A673 (cell line): ENCODE measurements at places on chromosomes 12 and 14.
A peak's percentile ranks its signal among the peaks of the same experiment; 100 is the strongest.

DNA sequence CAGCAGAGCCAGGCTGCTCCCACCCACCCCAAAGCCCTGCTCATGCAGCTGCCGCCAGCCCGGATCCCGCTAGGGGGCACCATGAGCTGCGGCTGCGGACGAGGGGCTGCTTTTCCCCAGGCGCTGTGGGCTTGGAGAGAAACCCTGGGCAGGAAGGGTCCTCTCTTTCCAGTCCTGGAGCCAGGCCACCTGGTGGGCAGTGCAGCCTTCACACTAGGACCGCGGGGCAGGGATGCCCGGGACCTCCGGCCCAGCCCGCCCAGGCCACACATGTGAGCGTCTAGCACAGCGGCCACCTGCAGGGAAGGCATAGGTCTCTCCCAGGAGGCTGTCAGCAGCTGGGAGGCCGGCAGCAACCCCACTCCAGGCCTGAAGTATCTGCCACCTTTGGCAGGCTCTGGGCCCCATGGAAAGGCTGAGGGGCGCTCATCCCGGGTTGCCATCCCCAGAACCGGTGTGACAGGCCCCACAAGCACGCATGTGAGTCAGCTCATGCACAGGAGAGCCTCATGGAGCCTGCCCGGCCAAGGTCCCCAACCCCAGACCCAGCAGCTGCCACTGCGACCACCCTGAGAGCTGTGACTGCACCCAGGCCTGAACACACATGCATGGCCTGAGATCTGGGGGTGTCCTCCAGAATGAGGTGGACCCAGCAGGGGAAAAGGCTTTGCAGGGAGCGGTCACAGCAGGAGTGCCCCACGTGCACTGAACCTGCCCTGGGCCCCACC lies 280.0 kb upstream of the RTL1 start:
- peak; percentile 11 for DNase-seq

DNA sequence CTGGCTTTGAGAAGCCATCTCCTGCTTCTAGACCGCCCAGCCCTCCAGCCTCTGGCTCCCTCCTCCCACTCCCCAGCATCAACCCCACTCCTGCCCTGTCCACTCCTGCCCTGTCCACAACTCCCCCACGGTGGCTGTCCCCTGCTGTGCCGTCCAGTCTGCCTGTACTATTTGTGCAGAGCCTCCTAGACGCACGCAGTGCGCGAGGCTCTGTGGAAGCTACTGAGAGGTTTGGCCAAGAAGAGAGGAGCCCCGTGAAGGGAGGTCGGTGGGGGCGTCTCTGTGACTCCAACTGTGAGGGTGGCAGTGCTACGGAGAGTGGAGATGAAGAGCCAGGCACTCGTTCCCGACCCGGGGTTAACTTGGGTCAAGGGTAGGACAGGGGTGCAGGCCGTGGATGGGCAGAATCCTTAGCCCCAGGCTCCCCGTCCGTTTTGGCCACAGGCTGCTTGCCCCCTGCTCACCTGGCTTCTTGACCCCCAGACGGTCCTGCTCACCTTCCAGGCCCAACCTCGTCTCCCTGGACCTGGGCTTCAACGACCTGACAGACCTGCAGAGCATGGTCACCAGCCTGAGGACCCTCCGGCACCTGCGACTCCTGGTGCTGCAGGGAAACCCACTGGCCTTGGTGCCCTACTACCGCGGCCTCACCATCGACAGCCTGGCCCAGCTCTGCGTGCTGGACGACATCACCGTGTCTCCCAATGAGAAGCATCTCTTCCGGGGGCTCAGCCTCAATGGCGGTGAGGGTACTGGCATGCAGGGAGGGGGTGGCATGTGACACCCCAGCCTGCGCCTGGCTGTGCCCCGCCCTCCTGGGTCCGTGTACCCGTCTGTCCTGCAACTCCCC lies 6.9 kb downstream of the LRRC43 start:
- no peak for DNase-seq

DNA sequence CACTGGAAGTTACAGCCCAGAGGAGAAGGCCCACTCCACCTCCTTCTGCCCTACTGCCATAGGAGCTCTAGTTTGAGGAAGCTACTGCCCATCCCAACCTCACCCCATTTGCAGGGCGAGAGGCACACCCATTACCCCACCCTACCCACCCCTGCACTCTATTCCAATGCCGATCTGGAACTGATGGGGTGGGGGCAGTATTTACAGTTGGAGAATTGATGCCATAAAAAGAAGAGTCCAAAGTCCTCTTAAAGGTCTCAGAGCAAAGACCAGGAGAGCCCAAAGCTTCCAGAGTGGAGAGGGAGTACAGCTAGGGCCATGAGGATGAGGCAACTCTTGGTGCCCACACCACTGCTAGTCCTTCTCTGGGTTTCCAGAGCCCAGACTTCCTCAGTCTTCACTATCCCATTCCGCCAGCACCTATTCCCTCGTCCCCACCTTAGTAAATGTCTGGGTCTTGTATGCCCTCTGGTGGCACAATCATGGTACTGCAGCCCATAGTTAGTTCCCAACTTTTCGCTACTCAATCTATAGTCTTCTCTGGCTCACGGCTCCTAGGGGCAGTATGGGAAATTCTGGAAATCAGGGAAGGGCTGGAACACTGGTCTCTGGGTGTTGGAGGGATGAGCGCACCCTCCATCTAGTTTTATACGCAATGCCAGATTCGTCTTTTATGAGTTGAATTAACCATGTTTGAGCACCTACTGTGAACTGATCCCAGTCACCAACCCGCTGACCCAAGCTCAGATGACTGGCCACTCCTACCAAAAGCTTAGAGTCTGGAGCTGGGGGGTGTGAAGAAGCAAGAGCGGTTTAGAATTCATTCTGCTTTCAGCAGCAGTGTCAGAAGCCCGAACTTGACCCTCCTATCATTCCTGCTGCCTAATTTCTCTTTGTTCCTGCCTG lies 6.9 kb upstream of the ADCY6 start:
- peak; percentile 84 for DNase-seq

- DNase-seq, result no peak
Measured at GRCh38 chr14:104792945-104793702, 2.4 kb downstream of the AKT1 start.

DNA sequence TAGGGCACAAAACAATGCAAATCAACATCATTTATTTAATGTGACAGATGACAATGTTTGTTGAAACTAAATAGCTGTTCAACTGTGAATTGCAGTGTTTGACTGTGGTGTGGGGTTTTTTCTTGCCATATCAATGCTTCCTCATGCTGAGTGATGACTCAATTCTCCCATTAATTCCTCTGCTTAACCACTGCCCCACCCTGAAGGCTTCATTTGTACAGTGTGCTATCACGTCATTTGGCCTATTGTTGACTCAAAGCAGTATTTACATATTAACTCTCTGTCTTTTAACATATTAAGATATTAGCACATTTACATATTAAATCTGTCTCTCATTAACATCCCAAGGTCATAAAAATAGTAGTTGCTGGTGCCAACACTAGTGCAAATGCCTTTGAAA lies 164.8 kb upstream of the NRXN3 start:
- peak; percentile 53 for DNase-seq

GRCh38 chr14:33733310-33733709 lies 217.6 kb downstream of the EGLN3 start:
- no peak for DNase-seq

DNA sequence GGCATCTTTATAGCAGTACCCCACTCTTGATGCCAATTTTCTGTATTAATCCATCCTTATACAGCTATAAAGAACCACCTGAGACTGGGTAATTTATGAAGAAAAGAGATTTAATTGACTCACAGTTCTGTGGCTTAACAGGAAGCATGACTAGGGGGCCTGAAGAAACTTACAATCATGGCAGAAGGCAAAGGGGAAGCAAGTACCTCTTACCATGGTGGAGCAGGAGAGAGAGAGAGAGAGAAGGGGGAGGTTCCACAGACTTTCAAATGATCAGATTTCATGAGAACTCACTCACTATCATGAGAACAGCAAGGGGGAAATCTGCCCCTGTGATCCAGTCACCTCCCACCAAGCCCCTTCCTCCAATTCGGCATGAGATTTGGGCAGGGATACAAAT lies 84.4 kb downstream of the SLC24A4 start:
- DNase-seq, result no peak

- no peak for DNase-seq
Measured at GRCh38 chr12:105915997-105916759, 222.6 kb downstream of the NUAK1 start.

DNA sequence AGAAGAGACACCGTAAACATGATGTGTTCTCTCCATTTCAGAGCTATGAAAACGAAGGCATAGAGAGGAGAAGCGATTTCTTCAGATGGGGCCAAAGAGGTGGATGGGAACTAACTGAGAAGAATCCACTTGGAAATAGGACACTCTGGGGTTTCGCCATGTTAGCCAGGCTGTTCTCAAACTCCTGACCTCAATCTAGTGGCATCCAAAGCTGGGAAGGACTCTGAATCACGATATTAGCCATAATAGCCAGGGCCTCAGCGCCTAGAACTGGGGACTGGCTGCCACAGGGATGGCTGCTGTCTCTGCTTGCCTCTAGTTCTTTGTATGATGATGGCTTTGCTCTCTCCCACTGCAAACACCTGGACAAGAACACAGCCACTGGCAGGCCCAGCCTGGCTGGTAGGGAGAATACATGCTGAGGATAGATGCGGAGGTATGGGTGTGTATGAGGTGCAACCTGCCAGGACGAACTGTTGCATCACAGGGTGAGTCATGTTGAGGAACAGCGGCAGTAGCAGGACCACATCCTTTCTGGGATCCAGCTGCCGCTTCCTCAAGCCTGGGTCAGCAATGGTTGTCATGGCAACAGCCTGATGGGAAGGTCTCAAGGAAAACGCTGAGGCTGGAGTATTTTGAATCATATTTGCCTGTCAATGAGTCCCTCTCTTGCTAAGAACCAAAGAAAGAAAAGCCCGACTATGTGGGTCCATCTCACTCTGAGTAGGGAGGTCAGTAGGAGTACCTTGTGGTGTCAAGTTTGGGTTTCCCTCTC lies 31.1 kb downstream of the CCDC177 start:
- no peak for DNase-seq

- DNase-seq, result no peak
Measured at GRCh38 chr12:122584177-122584863, 57.3 kb downstream of the KNTC1 start.

DNA sequence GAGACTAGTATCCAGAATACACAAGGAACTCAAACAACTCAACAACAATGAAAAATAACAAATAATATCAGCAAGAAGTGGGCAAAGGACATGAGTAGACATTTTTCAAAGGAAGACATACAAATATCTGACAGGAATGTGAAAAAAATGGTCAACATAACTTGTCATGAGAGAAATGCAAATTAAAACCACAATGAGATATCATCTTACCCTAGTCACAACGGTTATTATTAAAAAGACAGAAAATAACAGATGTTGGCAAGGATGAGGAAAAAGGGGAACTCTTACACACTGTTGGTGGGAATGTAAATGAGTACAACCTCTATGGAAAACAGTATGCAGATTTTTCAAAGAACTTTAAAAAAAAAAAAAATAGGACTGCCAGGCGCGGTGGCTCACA lies 20.4 kb downstream of the VWF start:
- DNase-seq, result no peak

GRCh38 chr14:58100735-58101368 lies 51.2 kb downstream of the ARMH4 start:
- DNase-seq, result no peak

- peak; percentile 70 for DNase-seq
Measured at GRCh38 chr12:106226884-106227640, 20.8 kb downstream of the CKAP4 start.

- DNase-seq, result no peak
Measured at GRCh38 chr14:32512348-32512747, 183.2 kb downstream of the AKAP6 start.

DNA sequence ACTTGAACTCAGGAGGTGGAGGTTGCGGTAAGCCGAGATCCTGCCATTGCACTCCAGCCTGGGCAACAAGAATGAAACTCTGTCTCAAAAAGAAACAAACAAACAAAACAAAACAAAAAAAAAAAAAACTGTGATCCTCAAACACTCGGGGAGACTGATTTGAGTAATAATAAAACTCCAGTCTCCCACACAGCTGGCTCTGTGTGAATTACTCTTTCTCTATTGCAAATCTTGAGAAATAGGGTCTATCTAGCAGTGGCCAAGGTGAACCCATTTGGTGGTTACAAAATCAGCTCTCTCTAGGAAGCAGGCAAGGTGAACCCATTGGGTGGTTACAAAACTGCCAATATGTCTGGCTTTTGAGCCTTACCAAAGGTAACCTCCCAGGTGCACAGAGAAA lies 6.0 kb upstream of the ACOT6 start:
- no peak for DNase-seq

GRCh38 chr14:35963209-35963608 lies 137.1 kb downstream of the BRMS1L start:
- DNase-seq, result peak; percentile 31

DNA sequence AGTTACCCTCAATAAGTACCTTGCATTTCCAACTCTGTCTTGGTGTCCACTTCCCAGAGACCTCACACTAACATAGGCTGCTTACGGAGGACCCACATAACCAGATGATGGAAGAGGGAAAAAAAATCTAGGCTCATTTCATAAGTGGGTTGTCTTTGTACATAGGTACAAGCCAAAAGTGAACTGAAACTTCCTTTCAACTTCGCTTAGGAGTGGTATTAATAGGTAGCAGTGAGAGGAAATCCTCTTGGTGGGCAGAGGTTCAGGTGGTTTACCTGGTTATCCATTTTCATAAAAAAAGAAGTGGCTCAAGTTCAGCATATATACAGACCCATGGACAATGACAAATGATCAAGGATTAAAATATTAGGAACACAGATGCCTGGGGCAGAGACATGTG lies 35.8 kb upstream of the RNU6-7 start:
- no peak for DNase-seq

DNA sequence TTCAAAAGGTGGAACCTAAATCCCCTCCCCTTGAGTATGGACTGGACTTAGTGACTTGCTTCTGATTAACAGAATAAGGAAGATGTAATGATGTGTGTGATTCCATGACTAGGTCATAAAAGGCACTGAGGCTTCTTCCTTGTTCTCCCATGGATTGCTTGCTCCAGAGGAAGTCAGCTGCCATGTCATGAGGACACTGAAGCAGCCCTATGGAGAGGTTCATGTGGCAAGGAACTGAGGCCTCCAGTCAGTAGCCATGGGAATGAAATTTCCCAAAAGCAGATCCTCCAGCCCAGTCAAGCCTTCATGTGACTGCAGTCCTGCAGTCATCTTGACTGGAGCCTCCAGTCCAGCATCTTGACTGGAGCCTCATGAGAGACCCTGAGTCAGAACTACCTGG lies 10.7 kb downstream of the TMBIM4 start:
- DNase-seq, result no peak

- DNase-seq, result no peak
Measured at GRCh38 chr14:95272057-95272456, 47.7 kb downstream of the CLMN start.

DNA sequence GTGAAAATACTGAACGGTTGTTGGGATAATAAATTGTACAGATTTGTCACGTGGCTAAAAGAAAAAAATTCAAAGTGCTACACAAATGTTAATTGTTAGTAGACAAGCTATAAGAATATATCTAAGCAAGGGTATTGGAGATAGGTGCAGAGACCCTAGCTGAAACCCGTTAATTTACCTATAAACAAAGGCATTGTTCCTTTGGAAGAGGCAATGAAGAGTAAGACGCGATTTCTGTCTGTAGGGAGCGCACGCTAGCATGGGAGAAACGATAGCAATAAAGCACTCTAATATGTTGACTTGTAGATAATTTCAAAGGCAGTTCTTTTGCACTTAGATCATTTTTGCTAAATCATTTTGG lies 565 bp downstream of the CCDC77 start:
- peak; percentile 62 for DNase-seq

GRCh38 chr14:102802834-102803523 lies 25.7 kb downstream of the TRAF3 start:
- no peak for DNase-seq
